ENCODE measurements at places on chromosomes 3 and 15.

- DNase-seq: no peak
These were observed 37.8 kb downstream of the GPR160 start for GRCh38 chr3:170075441-170076091.

- peak; percentile 44 for DNase-seq
These were observed 176.2 kb downstream of the EPHB1 start for GRCh38 chr3:134971306-134971705.

GRCh38 chr3:31943041-31943440 is 38.0 kb downstream of the OSBPL10 start:
- DNase-seq: no peak

DNA sequence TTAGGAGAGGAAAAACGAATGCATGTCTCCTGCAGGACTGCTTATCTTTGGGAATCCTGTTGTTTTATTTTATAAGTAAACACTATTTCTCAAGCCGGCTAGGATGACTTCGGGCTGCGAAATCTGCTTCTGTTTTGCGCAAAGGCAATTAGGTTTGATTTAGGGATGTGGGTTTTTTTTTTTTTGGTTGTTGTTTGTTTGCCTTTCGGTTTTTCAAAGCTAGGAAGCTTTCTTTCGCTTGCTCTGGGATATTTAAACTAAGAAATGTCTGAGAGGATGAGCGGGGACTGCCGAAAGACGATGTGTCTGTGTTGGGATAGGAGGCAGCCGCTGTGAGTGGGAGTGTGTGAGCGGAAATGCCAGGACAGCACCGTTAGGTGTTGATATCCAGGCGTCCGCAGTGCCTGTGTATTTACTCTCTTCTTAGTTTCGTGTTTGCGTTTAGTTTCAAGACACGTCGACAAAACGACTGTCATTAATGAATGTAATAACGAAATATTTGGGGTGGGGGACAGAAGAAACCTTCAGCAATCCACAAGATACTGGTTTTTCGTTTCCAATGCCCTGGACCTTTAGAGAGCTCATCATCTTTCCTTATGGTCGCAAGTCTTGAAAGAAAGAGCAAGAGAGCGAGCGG is 604 bp downstream of the ISL2 start:
- no peak for DNase-seq

- DNase-seq: no peak
These were observed 528.2 kb downstream of the NR2F2 start for GRCh38 chr15:96858694-96859093.

GRCh38 chr3:179321668-179322285 is 1.1 kb upstream of the ZNF639 start:
- DNase-seq: no peak

DNA sequence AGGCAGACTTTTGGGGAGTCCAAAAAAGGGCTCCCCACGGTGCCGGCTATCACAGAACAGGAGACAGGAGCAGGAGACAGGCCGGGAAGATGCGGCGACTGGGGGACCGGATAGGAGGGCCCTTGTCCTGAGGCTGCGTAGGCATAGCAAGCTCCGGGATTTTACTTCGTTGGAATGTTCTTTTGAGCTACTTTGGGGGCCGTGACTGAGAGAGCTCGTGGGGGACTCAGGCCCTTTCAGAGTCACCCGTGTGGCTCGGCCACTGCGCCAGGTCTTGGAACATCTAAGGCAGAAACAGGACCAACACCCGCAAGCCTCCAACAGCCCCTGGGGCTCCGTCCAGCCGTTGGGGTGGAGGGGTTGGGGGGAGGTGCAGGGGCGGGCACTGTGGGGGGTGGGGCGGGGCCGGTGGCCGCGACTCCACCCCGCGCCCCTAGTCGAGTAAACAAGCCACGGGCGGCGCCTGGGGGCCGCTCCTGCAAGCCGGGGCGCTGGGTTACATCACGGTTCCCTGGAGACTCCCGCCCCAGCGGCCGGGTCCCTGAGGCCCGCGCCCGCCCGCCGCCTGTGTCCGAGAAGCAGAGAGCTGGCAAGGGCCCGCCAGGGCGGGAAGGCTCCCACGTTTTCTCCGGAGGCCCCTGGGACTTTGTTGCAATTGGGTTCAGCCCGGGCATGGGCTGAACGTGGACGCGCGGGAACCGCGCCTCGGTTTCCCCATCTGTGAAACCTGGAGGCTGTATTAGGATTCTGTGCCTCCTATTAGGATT is 23.3 kb upstream of the C15orf39 start:
- peak; percentile 69 for DNase-seq

GRCh38 chr15:70055601-70056051 is 42.1 kb downstream of the TLE3 start:
- peak; percentile 91 for DNase-seq

DNA sequence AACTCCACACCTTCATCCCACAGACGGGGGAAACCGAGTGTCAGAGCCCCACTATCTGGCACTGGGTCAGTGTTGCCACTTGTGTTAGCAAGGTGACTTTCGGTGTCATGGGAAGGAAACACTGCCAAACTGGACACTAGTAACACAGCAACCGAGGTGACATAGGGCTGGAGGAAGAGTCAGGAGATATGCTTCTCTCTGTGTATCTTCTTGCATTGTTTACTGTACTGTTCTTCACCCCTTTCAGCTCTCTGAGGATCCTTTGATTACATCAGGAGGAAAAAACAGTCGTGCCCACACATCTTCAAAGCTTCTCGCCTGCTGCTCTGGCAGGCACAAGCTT is 109.4 kb upstream of the RAD18 start:
- DNase-seq: no peak

GRCh38 chr3:28386049-28386448 is 37.4 kb upstream of the AZI2 start:
- no peak for DNase-seq

- peak; percentile 58 for DNase-seq
These were observed 63.6 kb downstream of the CLDN1 start for GRCh38 chr3:190258634-190259033.

GRCh38 chr15:90560229-90560776 is 30.6 kb downstream of the CRTC3 start:
- peak; percentile 85 for DNase-seq
